ENCODE measurements at places on chromosomes 16 and 17. TPM values are rescaled to one million over a fixed set of nuclear protein-coding genes. Genes with fewer than 3 reads are reported as not detected.

- DNase-seq = no peak
Observed at GRCh38 chr17:73031472-73031871, 61.0 kb downstream of the SLC39A11 start.

- peak; percentile 4 for DNase-seq
Observed at GRCh38 chr16:17921357-17921978, 415.1 kb downstream of the NPIPA8 start.

DNA sequence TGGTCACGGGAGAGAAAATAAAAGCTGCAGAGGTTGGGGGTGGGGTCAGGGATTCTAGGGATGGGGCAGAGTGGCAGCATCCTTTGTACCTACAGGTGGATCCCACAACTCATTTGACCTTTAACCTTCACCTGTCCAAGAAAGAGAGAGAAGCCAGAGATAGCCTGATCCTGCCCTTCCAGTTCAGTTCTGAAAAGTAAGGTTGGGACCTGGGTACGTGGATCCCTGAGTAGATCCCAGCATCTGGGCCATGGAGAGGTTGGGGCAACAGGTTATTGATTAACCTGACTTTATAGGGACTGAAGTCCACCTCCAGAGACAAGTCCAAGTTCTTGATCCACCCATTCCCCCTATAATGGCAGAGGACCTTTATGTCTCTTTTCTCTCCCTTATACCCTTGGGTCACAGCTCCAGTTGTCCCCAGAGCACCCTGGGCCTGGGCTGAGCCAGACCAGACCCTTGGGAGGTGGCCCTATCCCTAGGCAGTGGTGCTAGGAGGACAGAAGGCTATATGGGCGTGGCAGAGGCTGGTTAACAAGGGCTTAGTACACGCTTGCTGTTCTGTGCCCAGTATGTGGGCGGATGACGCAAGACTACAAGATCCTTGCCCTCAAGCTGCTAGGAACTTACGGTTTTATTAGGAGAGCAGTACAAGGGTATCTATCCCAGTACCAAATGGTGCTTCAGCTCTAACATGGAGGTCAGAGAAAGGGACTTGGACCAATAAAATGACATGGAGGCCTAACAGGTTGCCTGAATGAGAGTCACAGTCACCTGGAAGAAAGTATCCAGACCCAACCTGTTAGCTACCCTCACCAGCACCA lies 3.3 kb downstream of the CLDN7 start:
- peak; percentile 77 for DNase-seq

DNA sequence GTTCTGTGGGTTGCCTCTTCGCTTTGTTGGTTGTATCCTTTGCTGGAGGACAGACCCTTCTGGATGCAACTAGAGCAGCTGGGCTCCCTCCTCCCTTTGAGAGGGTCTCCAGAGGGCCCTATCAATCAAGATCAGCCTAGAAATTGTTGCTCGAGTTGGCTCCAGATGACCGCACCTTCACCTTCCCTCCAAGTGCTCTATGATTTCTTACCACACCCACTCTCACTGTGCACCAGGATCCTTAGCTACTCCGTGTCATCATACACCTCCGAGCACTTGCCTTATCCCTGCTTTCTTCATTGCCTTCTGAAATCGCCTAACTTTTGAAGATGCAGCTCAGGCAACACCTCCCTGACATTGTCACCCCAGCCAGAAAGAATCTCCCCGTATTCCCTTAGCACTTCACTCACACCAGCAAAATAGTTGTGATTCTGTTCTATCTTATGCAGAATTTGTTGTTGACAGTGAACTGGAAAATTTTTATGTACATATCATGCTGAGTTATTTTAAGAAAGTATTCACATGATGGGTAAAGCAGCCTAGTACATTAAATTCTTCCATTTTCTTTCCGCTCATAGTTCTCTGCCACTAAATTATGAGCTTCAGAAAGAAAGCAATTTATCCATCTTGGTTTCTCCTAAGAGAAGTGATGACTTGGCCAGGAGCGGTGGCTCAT lies 52.9 kb downstream of the ABAT start:
- no peak for DNase-seq

GRCh38 chr17:40129498-40129897 lies 7.7 kb downstream of the MSL1 start:
- DNase-seq = no peak

DNA sequence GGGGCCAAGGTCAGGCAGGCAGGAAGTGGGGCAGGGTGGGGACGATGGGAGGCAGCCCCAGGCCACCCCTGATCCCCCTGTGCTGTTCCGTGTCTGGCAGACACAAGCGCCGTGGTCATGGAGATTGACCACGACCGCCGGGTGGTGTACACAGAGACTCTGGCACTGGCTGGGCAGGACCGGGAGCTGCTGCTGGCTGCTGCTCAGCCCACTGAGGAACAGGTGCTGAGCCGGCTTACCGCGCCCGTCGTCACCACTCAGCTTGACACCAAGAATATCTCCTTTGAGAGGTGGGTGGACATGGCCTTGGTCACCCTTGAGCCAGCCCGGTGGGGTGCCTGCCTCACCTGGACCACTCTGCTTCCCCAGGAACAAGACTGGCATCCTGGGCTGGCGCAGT lies 13.7 kb downstream of the CORO6 start:
- DNase-seq = no peak

DNA sequence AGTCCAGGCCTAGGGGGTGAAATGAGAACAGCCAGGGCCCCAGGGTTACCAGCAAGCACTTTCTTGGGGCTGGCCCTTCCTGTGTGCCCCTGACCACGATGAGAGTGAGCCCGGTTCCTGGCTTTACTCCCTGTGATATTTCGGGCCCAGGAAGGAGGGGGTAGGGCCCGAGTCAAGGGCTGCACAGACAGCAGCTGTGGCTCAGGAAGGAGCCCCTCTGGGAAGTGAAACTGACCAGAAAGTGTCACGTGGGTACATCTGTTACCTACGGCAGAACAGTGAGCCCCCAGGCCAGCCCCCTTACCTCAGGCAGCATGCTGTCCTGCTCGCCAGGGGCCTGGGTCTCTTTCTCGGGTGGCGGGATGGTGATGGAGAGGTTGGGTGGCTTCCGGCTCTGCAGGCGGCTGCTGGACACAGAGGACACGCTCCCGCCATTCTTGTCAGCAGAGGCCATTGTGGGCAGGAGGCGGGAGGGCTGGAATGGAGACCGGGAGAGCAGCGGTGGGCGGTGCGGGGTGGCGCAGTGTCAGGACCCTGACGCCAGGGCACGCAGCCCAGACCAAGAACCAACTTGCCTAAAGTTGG lies 13.8 kb downstream of the AANAT start:
- DNase-seq = no peak

GRCh38 chr17:8362651-8363332 lies 13.7 kb downstream of the KRABD2 start:
- DNase-seq = peak; percentile 97

GRCh38 chr17:20059728-20060188 lies 50.6 kb downstream of the SPECC1 start:
- no peak for DNase-seq

DNA sequence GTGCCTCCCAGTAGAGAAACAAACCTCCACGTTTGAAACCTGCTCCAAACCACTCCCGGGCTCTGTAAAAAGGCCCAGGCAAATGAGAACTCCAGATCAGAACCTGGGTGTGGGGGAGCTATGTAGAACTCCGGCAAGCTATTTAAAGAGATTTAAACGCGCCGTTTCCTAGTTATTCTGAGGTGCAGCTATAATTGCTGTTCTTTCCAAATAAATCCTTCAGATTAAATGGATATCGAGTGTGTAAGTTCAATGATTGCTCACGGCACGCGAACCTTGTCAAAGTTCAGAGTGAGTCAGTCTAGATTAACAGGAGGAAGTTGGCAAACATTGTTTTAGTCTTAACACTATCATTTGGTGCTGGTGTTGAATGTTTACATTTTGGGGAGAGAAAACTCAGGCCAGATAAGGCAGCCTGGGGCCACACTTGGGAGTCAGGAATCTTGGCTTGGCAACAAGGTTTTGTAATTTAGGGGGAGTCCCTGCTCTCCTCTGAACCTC lies 92.9 kb upstream of the SALL1 start:
- DNase-seq = peak; percentile 67

GRCh38 chr16:62712566-62712965 lies 676.3 kb upstream of the CDH8 start:
- DNase-seq = no peak

DNA sequence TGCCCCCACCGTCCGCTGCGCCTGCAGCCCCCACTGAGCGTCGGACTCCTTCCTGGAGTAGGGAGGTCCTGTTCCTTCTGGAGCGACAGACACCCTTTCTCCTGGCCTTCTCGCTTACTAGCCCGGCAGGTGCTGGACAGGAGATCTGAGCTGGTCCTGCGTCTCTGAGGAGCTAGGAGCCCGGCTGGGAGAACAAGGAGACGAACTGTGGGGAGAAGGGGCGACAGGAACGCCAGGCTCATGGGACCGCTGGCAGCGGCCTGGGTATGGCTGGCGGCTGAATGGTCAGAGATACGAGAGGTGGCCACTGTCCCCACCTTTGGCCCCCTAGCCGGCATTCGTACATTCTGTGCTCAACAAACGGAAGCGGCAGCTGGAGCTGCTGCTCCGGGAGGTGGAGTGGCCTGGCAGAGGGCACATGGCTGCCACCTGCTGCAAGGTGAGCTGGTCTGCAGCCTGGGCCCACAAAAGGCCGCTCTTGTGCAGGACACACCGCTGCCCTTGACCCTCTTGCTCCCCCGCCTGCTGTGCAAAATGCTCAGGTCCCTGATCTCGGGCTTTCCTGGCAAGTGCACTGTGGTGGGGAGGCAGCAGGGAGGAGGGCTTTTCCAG lies 2066.7 kb downstream of the TP53TG3F start:
- DNase-seq = no peak

GRCh38 chr17:4548061-4548461 lies 7.1 kb downstream of the MYBBP1A start:
- DNase-seq = no peak

Gene CDH5
- total RNA-seq = 1.8 TPM

Gene ALDH3A2
- 115 TPM for total RNA-seq

Gene BAHCC1
- 3.6 TPM for total RNA-seq

Gene TPSD1
- not detected for total RNA-seq

Gene MYLK3
- 0.64 TPM for total RNA-seq

Gene KRTAP4-4
- not detected for total RNA-seq
